Right cardiac atrium (tissue), 5 donors: ENCODE measurements at places on chromosomes 7 and 10. TPM values are rescaled to one million over a fixed set of nuclear protein-coding genes. Genes with fewer than 3 reads are reported as not detected.

DNA sequence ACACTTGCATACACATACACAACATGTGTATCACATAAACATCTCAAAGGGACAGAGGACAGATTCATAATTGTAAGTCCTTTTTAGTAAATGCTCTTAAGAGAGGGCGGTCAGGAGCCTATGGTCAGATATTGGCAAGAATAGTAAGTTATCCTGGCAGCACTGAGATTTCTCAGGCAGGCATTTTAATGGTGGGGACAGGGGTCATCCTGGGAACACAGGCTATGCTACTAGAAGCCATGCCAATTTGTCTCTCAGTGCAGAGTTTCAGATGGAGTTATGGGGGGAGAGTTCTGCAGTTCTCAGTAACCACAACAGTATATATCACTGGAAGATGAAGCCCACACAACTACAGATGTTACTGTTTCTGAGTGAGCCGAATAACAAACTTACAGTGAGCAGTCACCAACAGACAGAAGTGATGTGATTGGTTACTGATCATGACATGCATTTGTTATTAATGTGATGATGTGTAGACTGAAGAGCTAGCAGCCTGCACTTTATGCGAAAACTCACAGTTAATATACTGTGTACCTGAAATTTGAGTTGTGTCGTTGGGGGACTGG lies 16.4 kb downstream of the ZNF487 start:
- no peak for DNase-seq

GRCh38 chr10:117074621-117075020 lies 63.4 kb downstream of the VAX1 start:
- DNase-seq = no peak

- no peak for DNase-seq
Observed at GRCh38 chr10:37872955-37873354, 15.5 kb upstream of the ZNF248 start.

- DNase-seq = peak; percentile 31
Observed at GRCh38 chr10:15738270-15738925, 18.7 kb upstream of the ITGA8 start.

- no peak for DNase-seq
Observed at GRCh38 chr10:124307591-124307990, 111.1 kb downstream of the OAT start.

Gene MOGAT3
- total RNA-seq = not detected
